ENCODE measurements at places on chromosomes 1 and 21.

- no peak for DNase-seq
Measured at GRCh38 chr1:236819856-236820255, 24.8 kb downstream of the MTR start.

DNA sequence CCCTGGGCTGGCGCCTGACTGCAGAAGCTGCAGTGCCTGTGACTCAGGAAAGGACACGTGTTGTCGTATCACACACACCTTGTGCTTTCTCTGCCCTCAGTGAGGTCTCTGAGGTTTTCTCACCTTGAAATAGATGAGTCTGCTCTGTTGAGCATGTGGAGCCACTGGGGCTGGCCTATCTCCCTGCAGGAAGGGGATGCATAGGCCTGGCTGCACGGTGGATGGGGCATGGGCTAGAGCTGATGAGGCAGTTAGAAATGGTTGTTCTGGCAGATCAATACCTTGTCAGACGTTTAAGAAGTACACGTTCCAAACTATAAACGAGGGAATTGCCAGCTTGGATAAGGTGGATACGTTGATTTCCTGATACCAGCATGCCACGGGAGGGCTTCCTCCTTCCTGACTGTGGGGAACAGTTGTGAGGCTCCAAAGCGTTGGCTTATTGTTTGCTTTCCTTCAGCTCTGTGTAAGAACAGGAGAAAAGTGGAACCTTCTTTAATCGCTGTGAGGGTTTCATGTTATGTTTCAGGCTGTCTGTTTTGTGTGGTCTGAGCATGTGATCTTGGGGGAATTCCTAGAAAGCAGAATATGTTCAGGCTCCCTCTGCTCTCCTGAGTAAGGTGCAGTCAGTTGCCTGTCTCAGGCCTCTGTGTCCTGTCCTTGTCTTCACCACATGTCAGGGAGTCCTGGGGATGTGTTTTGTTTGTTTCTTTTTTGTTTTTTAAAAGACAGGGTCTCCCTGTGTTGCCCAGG, 44.8 kb downstream of the PCNT start:
- peak; percentile 68 for DNase-seq

- DNase-seq, result no peak
Measured at GRCh38 chr1:211951856-211952255, 83.5 kb downstream of the INTS7 start.

- DNase-seq, result no peak
Measured at GRCh38 chr21:17513214-17514123, 626 bp downstream of the CXADR start.

DNA sequence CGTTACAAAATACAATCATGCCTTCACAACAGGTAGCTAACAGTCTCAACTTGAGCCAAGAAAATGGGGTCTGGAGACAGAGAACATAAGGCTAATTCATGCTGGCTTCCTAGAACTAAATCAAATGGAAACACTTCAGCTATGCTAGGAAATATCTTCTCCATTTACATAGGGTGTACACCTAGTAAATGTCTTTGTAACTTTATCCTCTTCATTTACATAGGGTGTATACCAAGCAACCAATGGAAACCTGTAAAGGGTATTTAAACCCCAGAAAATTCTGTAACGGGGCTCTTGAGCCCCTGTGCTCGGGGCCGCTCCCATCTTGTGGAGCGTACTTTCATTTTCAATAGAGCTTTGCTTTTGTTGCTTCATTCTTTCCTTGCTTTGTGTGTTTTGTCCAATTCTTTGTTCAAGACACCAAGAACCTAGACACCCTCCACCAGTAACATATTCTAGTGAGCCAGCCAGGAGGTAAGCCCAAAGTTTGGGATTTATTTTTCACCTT, 19.5 kb upstream of the CYP4X1 start:
- no peak for DNase-seq

- DNase-seq, result no peak
Measured at GRCh38 chr1:59556802-59557548, 257.8 kb upstream of the HOOK1 start.

GRCh38 chr21:16965424-16965823, 547.4 kb upstream of the CXADR start:
- no peak for DNase-seq

DNA sequence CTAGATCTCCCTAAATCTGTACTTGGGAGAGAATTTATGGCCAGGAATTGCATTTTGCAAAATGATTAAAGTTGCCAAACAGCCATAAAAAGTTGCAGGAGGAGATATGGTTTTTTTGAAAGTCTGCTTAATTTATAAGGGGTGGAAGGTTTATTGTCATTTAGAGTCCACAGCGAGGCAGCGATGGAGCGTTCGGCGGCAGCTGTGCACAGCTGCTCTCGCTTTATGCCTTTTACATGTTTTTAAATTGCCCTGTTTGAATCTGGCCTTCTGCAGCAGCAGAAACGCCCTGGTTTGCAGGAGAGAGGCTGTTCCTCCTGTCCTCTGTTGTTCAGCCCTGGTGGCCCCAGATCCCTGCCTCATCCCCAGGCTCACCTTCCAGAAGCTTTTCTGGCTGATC, 144.9 kb upstream of the POU3F1 start:
- no peak for DNase-seq

- no peak for DNase-seq
Measured at GRCh38 chr1:117104986-117105385, 16.6 kb downstream of the TRIM45 start.

GRCh38 chr21:42114646-42115045, 43.5 kb downstream of the UMODL1 start:
- no peak for DNase-seq

DNA sequence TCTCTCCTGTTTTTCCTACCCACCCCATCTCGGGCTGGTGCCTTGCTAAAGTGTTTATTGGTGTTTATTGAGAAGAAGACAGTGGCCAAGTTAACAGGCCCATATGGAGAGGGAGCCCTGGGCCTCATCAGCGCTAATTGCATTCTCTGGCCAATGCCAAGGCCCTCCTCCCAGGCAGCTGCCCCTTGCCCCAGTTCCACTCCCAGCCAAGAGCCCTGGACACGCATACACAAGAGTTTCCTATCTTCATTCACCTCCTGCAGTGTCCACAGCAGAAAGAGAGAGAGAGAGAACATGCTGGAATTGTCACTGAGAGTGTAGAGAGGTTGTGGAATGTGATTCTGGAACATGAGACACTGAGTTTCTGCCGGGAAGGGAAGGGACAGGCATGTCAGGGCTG, 25.4 kb upstream of the VWA5B1 start:
- DNase-seq, result no peak

DNA sequence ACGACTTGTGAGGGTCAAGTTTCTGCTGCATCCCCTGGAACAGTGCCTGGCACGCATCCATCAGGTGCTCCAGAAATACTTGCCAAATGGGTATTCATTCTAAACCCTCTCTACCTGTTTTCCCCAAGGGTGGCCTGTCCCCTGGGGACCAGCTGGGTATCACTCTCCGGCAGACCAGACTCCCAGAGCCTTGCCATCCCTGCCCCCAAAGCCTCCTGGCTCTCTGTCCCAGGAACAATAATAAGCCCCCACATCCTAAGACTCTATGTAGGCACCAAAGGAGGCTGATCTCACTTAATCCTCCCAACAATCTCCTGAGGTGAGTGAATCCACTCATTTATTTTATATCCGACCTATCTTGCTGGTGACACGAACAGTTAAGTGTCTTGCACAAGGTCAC, 96.7 kb downstream of the MRPL37 start:
- no peak for DNase-seq

DNA sequence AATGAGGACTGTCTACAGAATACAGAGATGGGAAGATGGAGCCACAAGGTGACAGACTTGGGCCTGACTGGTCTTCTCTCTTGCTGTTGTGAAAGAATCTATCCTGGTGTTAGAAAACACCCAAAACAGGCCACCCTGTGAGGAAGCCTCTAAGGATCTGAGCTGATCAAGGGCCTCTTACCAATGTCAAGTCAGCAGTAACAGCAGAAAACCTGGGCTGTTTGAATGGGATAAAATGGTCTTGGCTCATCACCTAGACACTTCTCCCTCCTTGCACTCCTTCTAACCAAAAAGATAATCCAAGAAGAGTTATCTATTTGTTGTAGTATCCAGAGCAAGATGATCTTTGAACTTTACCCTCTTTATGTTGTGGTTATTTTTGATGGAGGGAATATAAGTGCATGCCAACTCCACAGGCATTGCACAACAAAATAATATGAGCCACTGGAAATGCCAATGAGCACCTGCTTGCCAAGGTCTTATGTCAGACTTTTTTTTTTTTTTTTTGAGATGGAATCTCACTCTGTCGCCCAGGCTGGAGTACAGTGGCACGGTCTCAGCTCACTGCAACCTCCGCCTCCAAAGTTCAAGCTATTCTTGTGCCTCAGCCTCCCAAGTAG, 32.8 kb upstream of the ZNF281 start:
- no peak for DNase-seq

GRCh38 chr21:35678393-35678792, 381.9 kb downstream of the SETD4 start:
- no peak for DNase-seq

- DNase-seq, result no peak
Measured at GRCh38 chr1:247491328-247491727, 33.4 kb upstream of the OR2B11 start.

GRCh38 chr21:43355925-43356289, 71.0 kb downstream of the SIK1 start:
- DNase-seq, result no peak

DNA sequence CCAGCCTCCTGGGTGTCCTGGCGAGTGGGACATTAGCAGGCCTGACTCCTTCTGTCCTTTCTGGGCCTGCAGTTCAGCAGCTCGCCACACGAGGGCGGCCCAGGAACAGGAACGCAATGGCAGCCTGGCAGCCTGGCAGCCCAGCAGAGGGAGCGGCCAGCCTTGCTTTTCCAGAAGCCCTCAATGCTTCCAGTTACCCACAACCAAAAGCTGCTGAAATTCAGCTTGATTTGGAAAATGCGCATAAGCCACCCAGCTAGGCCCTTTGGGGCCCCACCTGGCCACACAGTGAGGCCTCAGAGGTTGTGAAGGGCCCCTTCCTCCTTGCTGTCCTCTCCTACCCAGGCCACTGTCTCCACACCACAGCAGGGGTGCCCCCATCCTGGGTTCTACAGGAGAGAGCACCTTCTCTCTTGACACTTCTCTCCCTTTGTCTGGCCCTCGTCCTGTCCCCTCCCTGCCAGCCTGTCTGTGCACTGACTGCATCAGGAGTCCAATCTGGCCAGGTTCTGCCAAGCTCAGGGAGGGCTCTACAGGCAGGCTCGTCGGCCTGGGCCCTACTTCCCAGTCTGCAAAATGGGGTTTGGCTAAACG, 103.4 kb upstream of the VAMP3 start:
- DNase-seq, result peak; percentile 74

DNA sequence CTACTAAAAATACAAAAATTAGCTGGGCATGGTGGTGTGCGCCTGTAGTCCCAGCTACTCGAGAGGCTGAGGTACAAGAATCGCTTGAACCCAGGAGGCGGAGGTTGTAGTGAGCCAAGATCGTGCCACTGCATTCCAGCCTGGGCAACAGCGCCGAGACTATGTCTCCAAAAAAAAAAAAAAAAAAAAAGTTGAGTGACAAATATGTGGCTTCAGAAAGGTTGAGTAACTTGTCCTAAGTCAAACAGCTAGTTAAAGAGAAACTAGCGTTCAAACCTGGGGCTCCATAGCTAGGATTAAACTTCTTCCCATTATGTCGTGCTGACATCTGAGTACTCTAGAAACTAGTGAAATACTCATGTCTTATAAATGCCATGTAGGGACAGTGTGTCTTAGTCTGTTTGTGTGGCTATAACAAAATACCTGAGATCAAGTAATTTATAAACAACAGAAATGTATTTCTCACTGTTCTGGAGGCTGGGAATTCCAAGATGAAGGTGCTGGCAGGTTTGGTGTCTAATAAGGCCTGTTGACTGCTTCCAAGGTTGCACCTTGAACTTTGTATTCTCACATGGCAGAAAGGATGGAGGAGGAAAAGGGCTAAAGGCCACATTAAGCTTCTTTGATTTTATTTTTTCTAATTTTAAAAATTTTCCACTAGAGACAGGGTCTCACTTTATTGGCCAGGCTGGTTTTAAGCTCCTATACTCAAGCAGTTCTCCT, 12.0 kb downstream of the AK4 start:
- no peak for DNase-seq

GRCh38 chr1:16905110-16905867, 9.5 kb downstream of the RNU1-2 start:
- peak; percentile 28 for DNase-seq

- no peak for DNase-seq
Measured at GRCh38 chr21:29321932-29322928, 23.5 kb downstream of the BACH1 start.

- no peak for DNase-seq
Measured at GRCh38 chr1:76005765-76006164, 68.8 kb upstream of the ST6GALNAC3 start.

GRCh38 chr1:214312530-214313051, 31.6 kb downstream of the SMYD2 start:
- no peak for DNase-seq

- DNase-seq, result peak; percentile 54
Measured at GRCh38 chr1:87335175-87335884, 6.7 kb downstream of the LMO4 start.

DNA sequence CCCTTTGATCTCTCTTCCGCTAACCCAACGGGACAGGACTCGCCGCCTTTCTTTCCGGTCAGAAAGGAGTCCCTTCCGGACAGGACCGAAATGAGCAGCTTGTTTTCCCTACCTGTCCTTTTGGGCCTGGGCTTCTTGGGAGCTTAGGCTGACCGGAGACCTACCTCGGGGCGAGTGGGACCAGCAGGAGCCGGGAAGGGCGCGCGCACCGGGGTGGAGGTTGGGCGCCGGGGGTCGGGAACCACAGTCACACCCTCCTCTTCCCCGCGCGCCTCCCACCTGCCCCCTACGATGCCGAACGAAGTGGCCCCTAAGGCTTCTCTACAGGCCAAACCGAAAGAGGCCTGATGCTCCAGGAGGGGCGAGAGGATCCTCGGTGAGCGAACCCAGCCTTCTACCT, 95.2 kb downstream of the PRKAB2 start:
- DNase-seq, result no peak

DNA sequence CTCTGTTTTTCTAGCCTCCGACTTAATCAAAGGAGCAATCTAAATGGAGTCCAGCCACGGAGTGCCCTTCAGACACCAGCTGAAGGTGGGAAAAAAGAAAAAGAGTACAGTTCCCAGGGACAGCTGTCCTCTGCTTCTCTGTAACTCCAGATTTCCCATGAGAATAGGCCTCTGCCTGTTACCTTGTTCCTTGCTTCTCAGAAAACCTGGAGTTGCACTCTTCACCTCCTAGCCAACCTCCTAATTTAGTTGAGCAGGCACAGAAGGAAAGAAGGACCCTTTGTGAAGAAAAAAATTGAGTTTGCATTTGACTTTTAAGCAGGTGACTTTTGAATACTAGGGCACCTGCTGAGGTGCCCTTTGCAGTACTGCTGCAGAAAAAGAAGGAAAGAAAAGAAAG, 8.3 kb downstream of the BARHL2 start:
- no peak for DNase-seq

- no peak for DNase-seq
Measured at GRCh38 chr1:76209238-76209637, 134.7 kb downstream of the ST6GALNAC3 start.
